ENCODE measurements at places on chromosomes 5 and 9.

- no peak for DNase-seq
These were observed 661 bp downstream of the PDCL start for GRCh38 chr9:122827761-122828093.

DNA sequence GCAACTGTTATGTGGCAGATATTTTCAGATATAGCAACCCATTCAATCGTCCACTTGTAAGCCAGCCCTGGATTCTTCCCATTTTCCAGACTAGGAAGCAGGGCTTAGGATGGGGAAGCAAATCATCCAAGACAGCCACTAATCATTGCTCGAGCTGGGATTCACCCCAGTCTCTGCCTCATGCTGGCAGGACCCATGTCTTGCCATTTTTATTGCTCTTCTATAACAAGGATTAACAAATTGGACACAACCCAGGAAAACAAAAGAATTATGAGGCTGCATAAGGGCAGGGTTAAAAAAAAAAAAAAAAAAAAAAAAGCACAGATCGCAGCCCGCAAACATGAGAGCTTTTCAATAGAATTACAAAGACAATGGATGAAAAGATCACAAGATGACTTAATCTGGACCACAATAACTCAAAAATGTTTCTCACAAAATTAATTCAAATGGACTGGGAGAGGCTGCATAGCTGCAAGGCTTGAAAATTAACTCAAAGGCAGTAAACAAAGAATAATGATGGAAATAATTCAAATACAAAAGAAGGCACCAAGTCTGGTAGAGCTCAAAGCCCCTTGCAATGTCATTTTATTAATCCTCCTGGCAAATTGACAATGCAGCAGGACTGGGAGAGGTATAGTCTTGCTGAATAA lies 40.7 kb downstream of the ASTN2 start:
- no peak for DNase-seq

DNA sequence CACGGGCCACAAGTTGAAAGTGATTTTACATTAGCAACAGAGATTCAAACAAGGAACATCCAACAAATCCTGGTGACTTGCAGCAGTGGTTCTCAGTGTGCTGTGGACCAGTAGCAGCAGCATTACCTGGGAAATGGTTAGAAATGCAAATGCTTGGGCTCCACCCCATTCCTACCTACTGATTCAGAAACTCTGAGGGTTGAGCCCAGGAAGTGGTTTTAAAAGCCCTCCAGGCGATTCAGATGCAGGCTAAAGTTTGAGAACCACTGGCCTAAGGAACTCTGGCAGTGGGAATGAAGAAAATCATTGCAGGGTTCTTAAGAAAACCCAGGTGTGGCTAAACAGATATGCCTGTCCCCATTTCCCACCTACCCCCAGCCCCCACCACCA lies 398.8 kb downstream of the ENC1 start:
- no peak for DNase-seq

- DNase-seq, result no peak
These were observed 20.9 kb upstream of the DPYSL3 start for GRCh38 chr5:147530530-147531389.

- no peak for DNase-seq
These were observed 29.5 kb upstream of the ALDH1B1 start for GRCh38 chr9:38362852-38363588.

DNA sequence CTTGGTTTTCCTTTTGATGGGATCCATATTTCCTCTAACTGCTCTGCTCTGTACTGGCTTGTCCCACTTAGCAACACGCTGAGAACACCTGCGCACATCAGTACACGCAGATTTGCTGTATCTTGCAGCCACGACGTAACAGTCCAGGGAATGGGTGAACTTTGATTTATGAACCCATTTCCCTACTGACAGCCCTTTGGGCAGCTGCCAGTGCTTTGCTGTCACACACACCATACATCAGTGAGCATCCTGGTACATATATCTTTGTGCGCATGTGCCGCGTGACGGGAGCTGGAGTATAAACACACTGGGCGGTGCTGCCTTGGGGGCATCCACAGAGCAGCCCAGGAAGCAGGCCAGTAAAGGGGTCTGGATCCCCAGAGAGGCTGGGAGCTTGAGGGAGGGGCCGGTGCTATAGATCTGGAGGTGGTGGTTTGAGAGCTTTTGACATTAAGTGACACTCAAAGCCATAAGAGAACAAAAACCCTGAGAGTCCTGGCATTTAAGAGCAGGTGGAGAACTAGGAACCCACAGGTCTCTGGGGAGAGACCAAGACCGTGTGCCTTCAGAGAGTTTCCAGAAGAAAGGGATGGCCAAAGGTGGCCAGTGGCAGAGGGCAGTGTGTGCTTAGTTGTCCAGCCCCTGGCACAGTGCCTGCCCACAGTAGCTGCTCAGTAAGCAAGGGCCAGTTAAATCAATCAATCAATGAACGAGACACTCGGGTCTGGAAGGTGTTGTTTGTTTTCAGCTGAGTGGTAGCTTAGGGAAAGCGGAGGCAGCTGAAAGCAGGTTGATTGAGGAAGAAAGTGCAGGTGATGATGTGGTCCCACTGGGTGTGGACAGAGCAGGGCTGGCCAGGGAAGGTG lies 53.7 kb downstream of the LMX1B start:
- no peak for DNase-seq

DNA sequence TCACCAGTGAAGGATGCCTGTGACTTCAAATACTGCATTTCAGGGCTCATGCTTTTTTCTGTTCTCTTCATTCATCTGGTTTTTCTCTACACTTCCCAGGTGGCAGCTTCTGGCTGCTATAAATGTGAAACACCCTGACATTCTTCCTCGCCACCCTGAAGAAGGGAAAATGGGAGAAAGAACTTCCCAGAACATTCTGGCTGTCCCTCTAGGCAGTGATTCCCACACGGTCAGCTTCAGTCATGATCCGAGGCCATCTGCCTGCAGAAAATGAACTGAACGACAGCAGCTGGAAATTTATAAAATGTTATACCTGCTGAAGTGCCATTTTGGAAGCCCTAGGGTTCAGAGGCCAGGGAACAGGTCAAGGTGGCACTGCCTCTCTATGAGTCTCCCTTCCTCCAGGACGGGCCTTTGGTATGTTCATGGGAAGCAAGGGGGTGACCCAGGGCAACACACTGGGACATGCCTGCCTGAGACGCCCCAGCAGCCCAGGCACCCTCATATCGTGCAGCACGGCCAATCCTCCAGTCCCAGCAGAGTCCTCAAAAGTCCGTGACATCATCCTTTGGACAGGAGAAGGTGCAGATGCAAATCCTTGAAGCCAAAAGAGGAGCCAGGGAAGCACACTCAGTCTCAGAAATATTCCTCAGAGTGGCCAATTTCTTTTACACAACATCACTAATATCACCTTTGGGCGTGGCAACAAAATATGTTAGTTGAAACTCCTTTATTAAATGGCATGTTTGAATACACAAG lies 107.1 kb downstream of the SEMA5A start:
- no peak for DNase-seq

GRCh38 chr9:3508078-3508431 lies 17.7 kb downstream of the RFX3 start:
- no peak for DNase-seq

DNA sequence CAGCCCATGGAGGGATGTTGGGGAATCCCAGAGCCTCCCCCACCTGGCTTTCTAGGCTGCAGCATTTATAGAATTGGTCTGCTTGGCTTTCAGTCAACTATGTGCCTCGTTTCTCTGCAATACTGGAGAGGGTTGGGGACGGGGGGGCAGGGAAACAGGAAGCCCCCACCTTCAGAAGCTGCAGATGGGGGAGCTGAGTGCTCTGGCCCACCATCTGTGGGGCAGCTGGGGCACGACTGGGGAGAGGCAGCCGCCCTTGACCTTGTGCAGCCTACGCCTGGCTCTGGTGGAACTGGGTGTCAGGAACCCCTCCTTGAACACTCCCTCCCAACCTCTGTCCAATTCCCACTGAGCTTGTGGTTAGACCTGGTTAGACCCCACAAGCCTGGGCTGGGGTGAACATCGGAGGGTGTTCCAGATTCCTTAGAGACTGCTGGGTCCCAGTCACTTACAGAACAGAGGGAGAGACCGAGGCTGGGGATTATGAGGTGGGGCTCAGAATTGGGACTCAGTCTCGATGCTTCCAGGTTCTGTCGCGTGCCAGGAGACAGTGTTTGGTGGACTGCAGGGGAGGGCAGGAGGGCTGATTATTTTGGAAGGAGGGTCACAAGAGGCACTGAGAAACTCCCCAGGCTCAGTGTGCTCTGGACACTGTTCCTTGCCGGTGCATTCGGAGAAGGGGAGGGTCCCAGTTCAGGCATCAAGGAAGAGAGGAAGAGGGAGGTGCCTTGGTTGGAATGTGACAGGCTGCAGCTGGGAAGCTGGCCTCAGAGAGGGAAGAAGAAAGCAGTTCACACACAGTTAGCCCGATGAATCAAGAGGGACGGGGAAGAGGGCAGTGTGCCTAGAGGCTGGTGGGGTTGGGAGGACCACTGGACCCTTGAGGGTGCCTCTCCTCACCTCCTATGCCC lies 25.6 kb downstream of the COL27A1 start:
- no peak for DNase-seq

GRCh38 chr5:149904293-149904886 lies 40.2 kb downstream of the PDE6A start:
- DNase-seq, result no peak

DNA sequence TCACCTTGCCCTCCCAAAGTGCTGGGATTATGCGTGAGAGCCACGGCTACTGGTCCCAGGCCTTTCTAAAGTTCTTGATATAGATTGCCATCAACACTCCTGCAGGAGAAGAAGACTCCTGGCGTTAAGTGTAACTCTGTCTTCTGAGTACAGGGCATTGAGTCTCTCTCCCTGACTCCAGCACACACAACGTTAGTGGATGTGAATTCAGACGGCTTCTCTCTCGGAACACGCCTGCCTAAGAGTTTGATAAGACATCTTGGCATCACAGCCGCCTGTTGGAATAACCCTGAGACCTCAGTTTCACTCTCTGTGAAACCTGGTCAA lies 27.5 kb upstream of the PPARGC1B start:
- no peak for DNase-seq

DNA sequence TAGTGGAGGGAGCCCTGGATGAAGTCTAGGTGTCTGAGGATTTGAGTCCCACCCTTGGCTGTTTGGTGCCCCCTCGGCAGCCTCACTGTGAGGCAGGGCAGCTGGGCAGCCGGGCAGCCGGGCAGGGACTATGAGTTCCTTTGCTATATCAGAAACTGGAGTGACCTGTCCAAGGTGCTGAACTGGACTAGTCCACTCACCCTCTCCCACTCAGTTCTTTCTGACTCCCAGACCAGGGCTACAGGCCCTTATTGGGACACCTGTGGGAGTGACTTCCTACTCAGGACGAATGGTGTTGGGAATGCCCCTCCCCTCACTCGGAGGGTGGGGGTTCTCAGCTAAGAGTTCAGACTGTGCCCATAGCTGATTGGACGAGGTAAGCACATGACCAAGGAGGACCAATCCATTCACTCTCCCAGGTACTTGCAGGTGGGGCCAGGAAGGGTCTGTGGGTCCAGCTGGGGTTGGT lies 34.1 kb upstream of the RAPGEF1 start:
- no peak for DNase-seq

GRCh38 chr9:104740621-104741020 lies 6.9 kb upstream of the NIPSNAP3A start:
- DNase-seq, result no peak

DNA sequence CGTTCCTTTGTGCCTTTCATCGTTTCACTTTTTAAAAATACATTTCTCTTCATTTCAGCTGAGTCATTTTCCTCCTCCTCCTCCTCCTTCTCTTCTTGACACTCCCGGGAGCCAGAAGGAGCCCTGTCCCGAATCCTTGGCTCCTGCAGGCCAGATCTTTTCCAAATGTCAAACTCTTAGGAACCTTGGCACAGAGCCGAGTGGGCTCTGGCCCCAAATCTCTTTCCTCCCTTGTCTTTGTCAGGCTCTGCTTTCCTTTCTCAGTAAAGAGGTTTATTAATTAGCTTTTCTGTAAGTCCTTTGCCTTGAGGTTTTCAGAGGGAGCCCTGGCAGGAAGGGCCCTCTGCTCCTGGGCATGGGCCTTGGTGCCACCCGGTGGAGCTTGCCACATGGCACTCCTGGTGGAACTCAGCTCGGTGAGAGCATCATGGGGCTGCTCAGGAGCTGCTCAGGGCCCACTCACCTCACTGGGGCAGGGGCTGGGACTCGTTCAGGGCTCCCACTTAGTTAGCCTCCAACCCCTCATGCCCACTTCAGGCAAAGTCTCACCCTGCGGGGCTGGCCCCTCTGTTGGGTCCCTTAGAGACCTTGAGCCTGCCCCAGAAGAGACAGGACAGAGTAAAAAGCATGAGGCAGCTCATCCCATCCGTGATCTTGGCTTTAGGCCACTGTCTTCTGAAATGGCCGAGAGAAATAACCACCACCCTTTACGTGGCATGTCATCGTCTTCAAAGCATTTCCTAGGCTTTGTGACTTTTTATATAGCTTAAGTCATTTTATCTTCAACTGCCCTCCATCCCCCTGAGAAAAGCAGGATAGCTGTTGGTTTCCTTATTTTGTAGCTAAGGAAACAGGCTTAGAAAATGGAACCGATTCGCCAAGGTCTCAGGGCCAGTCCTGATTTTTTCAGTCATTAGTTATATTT lies 17.1 kb downstream of the STC2 start:
- DNase-seq, result no peak

DNA sequence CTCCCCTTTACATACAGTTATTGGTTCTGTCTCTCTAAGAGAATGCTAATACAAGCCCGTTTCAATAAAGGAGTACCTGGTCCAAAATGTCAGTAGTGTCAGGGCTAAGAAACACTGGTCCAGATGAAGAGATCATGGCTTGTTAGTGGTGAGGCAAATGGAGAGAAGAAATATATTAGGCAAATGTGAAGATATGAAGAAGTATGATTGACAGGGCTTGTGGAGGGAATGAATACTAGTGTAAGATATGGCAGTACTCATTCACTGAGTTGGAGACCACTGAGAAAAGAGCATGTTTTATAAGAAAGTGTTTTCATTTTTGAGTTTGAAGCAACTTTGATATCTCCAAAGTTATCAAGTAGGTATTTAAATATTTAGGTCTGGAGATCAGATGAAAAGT lies 290.5 kb upstream of the MEF2C start:
- DNase-seq, result no peak

DNA sequence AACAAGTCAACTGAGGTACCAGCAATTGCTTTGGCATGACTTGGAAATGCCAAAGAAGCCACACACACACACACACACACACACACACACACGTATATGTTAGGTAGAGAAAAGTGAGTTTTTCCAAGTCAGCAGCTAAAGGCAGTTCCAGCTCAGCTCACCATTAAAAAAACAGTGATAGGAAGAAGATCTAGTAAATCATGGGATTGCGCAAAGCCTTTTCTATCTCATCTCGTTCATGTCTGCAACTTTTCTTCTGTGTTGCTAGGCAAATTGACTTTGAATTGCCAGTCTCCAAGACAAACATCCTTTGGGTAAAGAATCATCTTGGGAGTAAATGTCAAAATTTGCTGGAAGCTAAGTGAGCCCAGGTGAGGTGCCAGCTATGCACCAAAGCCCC lies 500.1 kb downstream of the ENC1 start:
- no peak for DNase-seq

GRCh38 chr5:169272111-169272510 lies 28.8 kb downstream of the SLIT3 start:
- no peak for DNase-seq

DNA sequence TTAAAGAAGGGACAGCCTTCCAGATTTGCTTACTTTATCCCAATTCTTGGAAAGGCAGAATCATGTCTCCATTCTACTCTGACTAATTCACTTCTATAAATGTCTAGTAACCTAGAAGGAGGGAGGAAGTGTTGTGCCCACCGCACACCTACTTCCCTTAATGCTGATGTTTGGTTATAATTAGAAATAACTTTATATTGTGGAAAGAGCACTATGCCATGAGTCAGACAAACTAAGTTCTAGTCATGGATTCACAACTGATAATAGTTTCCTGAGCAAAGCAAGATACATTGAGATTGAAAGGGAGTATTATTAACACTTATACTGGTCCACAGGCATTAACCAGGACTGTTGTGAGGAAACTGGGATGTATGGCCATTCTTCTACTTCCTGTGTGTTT lies 345.9 kb upstream of the RPS23 start:
- no peak for DNase-seq

Data from activated CD4-positive, CD25-positive, alpha-beta regulatory T cell (primary cell).